Central memory CD8-positive, alpha-beta T cell (primary cell): ENCODE measurements at places on chromosomes 7 and 10.

DNA sequence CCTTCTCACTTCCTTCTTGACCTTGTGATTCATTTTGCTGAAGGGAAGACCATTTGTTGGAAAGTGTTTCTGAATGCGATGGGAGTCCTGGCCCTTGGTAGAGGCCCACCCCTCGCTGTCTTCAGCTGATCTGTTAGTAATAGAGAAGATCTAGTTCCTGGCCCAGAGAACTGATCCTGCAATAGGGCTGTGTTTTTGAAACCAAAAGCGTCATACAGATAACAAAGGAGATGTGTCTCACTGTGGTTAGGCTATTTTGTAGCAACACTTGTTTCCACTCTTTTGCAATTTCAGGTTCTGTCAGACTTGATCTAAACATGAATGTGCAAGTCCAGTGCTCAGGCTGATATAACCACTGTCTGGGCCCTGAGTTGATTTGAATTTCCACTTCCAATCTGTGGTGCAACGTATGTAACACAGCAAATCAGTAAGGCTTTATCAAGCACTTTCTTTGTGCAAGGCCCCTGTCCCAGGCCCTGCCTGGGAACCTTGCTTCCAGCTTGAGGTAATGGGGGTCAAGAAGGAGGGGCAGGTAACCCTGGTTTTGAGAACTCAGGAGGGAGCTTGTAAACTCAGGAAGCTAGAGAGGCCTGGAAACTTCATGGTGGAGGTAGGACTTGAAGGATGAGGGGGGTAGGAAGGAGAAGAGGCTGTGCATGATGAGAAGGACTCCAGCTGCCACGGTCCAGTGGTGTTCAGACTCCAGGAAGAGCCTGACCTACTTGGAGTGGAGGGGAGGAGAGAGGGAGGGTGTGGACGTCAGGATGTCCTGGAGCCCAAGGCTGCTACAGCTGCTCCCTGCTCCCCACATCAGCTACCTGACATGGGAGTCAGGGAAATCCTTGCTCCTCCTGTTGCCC, 42.2 kb upstream of the SRGN start:
- no peak for DNase-seq

GRCh38 chr7:18638594-18639452, 143.3 kb downstream of the HDAC9 start:
- DNase-seq = no peak

DNA sequence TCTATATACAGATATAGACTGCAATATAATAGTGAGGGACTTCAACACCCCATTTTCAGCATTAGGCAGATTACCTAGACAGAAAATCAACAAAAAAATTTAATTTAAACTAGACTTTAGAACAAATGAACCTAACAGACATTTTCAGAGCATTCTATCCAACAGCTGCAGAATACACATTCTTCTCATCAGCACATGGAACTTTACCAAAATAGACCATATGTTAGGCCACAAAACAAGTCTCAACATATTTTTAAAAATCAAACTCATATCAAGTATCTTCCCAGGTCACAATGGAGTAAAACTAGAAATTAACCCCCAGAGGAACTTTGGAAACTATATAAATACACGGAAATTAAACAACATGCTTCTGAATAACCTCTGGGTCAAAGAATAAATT, 169.6 kb downstream of the MTERF1 start:
- no peak for DNase-seq

- no peak for DNase-seq
These were observed 73.5 kb upstream of the GRB10 start for GRCh38 chr7:50856231-50856630.

DNA sequence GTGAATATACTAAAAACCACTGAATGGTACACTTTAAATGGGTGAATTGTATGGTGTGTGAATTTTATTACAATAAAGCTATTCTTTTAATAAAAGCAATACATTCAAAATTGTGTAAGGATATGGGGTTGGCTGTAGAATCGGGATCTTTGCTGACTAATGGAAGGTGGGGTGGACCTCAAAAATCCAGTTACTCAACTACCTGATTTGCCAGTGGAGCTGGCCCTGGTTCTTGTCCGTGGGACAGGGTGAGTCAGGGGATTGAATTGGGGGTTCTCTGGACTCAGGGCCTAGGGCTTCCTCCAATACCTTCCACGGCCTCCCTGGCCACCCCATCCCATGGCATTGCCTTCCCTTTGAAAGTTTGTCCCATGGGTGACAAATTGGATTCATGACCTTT, 13.5 kb upstream of the RABGEF1 start:
- no peak for DNase-seq

- DNase-seq = no peak
These were observed 231.5 kb downstream of the ABCA13 start for GRCh38 chr7:48402721-48403120.

DNA sequence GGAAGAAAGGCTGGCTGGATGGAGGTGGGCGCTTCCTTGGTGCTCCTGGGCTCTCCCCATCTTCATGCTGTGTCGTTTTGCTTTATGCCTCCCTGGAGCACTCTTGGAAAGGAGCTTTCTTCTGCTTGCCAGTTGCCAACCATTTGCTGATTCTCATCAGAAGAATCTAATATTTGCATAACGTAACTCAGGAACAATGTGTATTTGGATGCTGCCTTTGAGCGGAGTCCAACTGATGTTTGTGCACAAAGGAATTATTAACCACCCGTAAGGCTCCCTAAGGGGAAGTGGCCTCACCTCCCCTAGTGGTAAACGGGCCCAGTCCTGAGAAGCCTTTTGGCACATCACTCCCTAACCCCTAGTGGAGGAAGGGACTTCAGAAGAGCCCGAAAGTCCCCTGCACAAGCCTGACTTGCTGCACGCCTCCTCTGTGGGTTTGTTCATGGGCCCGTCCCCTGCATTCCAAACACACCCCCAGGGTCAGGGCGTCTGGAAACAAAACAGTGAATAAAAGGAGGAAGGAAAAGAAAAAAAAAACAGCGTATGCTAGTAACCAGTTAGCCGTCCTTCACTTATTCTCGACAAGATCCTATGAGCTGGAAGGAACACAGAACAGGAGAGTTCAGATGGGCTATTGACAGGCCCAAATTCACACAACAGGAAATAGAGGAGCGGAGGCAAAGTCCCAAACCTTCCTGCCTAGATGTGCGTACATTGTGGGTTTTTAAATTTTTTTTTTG, 602.2 kb downstream of the LRMDA start:
- DNase-seq = no peak

DNA sequence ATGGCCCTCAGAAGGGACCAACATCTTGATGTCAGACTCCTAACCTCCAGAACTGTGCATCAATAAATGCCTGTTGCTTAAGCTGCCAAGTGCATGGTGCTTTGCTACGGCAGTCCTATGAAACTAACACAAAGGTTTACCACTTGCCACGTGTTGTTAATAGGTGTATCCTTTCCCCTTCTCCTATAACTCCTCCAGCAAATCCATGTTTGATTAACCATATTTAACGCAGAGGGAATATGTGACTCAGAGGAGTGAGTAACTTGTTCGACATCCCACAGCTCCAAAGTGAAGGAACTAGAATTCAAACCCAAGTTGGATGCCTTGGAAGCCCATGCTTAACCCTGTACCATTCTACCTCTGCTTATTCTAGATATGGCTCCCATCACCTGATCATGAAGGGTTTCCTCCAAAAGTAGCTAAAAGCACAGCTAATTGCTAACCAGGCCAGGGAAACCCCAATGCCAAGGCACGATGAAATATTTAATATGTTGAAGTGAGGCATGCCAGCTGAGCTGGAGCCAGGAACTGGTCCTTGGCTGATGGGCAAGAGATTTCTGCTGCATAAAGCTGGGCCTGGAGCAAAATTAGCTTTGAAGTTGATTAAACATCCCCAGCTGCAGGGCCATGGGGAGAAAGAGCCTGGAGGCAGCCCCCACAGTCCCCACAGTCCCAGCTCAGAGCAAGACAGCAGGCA, 131.9 kb downstream of the C10orf90 start:
- no peak for DNase-seq

GRCh38 chr10:32979041-32979440, 21.0 kb upstream of the ITGB1 start:
- DNase-seq = no peak

- DNase-seq = no peak
These were observed 155.4 kb downstream of the NRP1 start for GRCh38 chr10:33179067-33179466.
